ENCODE measurements at places on chromosomes 2 and 18.

DNA sequence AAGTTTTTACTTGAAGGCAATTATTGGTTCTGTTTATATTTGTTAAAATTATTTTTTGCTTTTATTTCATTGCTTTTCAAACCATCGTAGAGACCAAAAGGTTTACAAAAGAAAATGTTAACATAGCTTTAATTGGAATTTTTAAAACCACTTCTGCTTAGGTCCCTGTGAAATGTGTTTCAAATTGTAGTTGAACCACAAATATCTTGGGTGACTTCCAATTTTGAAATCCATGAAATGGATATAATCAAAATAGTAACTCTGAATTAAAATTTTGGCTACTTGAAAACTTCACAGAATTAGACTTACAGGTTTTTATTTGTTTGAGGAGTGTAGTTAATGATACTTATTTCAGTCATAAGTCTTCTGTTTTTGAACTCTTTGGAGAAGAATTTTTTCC, 3.1 kb upstream of the SPAG16 start:
- H3K4me3 ChIP-seq = no peak overlapping the region
- no peaks in the 10 kb centered on the region for H3K4me1 ChIP-seq
- H3K36me3 ChIP-seq = no peaks in the 10 kb centered on the region
- no peaks in the 10 kb centered on the region for H3K27me3 ChIP-seq
- H3K27ac ChIP-seq = no peak overlapping the region
- no peak for DNase-seq

DNA sequence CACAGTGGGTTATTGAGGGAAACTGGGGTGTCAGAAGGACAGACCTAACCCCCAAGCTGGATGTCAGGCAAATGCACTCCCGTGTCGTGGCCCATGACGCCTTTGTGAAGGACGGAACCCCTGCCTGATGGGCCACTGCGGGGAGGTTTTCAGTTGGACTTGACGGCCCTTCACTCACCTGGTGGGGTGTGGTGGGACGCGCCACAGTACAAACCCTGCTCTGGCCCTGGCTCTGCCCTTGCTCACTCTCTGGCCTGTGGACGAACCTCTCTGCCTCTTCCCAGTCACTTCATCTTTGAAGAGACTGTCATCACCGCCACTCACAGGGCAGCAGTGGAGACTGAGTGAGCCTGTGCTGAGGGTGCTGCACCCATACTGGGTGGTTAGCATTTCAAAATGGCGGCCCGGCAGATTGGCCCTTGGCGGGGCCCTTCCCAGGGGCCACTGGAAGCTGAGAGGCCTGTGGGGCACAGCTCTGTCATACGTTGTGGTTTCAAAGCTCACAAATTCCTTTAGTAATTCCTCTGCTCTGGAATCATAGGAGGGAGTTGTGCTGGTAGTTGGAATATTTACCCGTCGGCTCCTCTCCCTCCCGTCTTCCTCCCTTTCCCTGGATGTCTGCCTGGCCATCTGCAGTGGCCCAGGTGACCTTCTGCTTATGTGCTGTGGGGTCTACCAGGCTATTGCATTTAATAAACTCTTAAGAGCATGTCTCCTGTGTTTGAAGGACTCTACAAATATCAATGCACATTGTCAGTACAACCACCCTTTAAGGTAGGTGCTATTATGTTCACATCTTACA, 200.6 kb downstream of the CTIF start:
- H3K27ac ChIP-seq = no peak overlapping the region
- H3K36me3 ChIP-seq = no peaks in the 10 kb centered on the region
- no peaks in the 10 kb centered on the region for H3K4me1 ChIP-seq
- H3K4me3 ChIP-seq = no peak overlapping the region
- no peak for DNase-seq
- no peaks in the 10 kb centered on the region for H3K27me3 ChIP-seq

- no peaks in the 10 kb centered on the region for H3K4me1 ChIP-seq
- DNase-seq = no peak
- H3K4me3 ChIP-seq = no peak overlapping the region
- peaks cover 5% of the 10 kb centered on the region for H3K36me3 ChIP-seq
- H3K27me3 ChIP-seq = no peaks in the 10 kb centered on the region
Observed at GRCh38 chr2:241088376-241088775, 13.7 kb downstream of the MTERF4 start.

DNA sequence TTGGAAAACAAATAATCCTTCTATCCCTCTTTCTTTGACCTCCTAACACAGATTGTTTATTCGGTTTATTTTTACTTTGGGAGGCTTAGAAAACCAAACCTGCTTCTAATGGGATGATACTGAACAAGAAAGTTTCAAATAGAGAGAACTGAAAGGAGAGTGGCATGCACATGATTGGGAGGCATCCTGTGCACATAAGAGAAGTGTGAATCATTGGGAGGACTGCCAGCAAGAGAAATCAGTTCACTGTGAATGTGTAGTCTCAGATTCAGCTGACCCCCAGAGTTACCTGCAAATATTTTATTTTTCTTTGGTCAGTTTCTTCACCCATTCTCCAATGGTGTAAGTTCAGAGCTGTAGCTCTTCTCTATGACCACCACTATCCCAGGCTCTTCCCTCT, 1363.2 kb upstream of the ACVR2A start:
- H3K36me3 ChIP-seq = no peaks in the 10 kb centered on the region
- H3K27ac ChIP-seq = no peak overlapping the region
- no peaks in the 10 kb centered on the region for H3K27me3 ChIP-seq
- no peak for DNase-seq
- H3K4me1 ChIP-seq = no peaks in the 10 kb centered on the region
- H3K4me3 ChIP-seq = no peak overlapping the region

DNA sequence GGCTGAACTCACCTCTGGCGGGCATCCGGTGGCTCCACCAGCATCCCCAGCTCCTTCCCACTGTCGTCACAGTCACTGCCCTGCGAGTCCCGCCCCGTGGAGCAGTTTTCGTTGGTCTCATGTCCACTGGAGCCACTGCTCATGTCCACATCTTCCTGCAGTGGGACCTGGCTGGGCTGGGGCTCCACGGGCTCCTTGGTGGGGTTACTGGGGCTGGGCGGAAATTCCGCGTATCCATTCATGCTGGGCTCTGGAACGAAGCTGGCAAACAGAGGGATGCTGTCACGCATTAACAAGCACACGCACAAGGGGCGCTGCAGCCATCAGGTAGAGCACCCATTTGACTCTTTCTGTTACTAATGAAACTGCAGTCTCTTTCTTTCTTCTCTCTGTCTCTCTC, 10.7 kb downstream of the PER2 start:
- no peaks in the 10 kb centered on the region for H3K36me3 ChIP-seq
- H3K27me3 ChIP-seq = no peaks in the 10 kb centered on the region
- no peaks in the 10 kb centered on the region for H3K4me1 ChIP-seq
- DNase-seq = peak; percentile 65
- no peak overlapping the region for H3K27ac ChIP-seq

DNA sequence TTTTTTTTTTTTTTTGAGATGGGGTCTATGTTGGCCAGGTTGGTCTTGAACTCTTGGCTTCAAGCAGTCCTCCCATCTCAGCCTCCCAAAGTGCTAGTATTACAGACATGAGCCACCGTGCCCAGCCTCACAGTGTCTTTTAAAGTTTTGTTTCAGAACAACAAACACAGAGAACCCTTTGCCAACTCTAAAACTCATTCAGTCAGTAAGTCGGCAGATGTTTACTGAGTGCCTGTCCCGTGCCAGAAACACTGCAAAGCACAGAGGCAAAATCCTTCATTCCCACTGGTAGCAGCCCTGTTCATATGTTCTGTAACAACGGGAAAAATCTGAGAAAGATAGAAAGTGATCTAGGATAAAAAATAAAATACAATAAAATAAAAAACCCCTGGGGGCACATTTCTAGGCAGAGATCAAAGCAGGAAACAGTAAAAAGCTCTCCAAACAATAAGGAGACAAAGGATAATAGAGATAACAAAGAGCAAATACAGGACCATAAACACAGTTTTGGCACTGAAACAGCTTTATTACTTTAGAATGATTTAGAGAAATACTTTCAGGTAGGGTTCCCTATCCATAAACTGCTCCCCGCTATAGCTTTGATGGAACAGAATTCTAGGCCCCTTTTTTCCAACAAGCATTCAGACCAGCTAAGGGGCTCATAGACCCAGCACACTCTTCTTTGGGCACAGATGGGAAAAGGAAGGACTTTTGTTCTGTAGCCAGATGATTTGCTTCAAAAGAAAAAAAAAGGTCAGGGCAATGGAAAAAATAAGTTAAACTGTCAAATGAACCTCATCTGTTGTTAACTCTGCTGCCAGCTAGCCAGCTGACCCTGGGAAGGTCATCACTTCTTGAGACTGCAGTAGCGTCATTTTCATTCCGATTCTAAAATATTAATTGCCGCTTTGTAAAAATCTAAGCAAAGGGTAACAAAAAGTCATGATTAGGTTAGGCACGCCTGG, 212.3 kb downstream of the CDH20 start:
- H3K4me3 ChIP-seq = no peak overlapping the region
- no peak for DNase-seq
- H3K27me3 ChIP-seq = no peaks in the 10 kb centered on the region
- no peak overlapping the region for H3K27ac ChIP-seq
- H3K4me1 ChIP-seq = no peaks in the 10 kb centered on the region

DNA sequence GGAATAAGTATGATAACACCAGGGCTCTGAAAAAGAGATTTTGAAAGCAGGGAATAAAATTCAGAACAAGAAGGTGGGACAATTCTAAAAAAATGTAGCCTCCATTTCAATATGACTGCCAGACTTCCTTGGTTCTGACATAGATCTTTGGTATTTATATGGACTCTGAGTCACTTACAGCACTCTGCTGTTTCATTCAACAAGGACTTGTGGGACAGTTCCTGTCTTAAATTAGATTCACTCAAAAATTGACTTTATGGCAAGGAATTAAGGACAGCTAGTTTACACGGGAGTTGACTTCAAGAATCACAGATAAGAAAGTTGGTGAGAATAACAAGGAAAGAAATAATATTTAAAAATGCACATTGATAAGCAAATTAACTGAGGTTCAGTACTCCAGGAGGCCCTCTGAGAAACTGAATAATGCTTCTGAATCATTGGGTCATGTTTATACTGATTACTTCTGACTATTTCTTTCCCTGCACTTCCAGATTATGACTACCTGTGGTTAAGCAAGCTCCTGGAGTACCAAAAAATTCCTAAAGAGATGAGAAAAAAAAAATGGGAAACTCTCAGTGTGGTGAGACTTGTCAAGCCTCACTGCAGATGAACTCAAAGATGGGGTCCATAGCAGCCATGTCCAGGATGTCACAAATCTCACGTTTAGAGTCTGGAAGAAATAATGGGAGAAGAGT, 828.3 kb upstream of the PIK3C3 start:
- no peak overlapping the region for H3K4me3 ChIP-seq
- DNase-seq = no peak
- no peaks in the 10 kb centered on the region for H3K36me3 ChIP-seq
- H3K27me3 ChIP-seq = no peaks in the 10 kb centered on the region

DNA sequence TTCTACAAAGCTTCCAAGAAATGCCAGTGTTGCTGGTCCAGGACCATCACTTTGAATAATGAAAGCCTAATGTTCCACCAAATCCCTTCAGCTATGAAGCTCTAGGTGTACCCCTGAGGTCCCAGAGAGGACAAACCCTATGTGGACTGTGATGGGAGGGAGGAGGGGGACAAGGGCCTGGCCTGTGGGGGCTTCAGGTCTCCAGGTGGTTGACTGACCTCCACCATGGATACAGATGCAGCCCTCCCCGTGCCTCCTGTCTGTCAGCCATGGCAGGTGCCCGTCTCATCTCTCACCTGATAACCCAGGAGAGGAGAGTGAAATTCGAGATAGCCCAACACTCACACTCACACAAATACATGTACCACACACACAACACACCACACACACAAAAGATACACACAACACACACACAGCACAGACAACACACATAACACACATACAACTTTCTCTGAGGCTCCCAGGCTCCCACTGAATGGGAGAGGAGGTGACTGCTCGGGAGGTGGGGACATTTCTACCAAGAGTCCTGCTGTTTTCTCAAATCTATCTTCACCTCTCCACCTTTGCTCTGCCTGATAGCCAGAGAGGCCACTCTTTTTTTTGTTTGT, 12.8 kb upstream of the RHOB start:
- H3K36me3 ChIP-seq = no peaks in the 10 kb centered on the region
- no peaks in the 10 kb centered on the region for H3K27me3 ChIP-seq
- H3K27ac ChIP-seq = no peak overlapping the region
